Daoy (cell line): ENCODE measurements at places on chromosomes 7 and 10.

- no peak for DNase-seq
Observed at GRCh38 chr7:112670193-112670592, 120.0 kb downstream of the TMEM168 start.

DNA sequence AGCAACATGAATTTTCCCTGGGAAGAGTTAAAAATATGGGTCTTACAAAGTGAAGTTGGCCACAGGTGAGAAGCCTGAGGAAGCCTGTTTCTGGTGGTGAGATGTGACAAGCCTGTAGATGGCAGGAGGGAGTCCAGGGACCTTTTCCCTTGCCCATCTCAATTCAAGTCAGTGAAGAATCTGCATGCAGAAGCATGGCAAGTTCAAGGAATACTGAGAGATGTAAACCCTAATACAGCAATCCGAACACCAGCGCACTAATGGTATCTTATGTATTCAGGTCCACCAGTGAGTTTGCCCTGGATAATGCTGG is 73.6 kb downstream of the RHOBTB1 start:
- no peak for DNase-seq

DNA sequence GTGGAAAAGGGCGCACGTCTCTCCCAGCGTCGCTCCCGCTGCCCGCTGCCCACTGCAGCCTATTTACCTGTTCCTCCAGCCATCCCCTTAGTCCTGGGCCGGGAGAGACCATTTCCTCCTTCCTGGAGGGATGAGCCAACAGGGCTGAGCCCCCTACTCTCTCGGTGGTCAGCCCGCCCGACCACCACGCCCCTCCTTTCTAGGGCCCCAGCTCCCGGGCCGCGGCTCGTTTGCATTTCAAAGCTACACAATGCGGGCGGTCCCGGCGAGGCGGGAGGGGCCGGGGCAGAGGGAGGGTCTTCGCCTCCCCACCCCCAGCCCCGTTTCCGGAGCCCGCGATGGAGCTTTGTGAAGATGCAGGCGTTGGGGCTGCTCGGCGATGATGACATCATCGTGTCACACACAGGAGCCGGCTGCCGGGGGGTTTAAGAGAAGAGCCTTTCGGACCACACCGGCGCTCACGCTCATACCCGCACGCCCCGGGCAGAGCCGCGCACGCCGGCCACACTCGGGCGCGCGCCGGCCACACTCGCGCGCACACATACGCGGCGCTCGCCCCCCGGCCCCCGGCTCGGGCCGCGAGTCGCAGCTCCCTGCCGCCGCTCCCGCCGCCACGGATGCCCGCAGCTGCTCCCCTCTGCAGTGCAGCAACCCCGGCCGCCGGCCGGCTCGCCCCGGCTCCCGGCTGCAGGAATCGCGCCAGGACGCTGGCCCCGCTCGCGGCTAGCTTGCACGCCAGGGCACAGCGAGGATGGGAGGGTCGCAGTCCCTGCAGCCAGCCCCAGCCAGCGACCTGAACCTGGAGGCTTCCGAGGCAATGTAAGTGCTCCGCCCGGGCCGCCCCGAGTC is 107.7 kb upstream of the BTBD16 start:
- DNase-seq: no peak

GRCh38 chr10:84551437-84552120 is 223.2 kb downstream of the CCSER2 start:
- DNase-seq: no peak

DNA sequence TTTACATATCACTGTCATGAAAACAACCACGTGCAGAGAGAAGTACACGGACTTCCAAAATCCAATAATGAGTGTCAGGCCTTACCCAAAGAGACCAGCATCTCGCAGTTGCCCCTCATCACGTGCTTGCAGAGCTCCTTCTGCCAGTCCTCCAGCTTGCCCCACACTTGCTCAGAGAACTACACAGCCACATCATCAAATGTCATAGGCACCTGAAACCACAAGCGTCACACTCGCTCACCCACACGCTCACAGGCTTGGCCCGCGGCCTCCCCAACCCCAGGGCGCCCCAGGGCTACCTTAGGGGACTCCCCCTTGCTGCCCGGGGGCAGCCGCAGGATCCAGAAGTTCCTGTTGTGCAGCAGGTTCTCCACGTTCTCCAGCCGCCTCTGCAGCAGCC is 123.4 kb upstream of the ZNF746 start:
- no peak for DNase-seq
